ENCODE measurements at places on chromosomes 12 and 14.

DNA sequence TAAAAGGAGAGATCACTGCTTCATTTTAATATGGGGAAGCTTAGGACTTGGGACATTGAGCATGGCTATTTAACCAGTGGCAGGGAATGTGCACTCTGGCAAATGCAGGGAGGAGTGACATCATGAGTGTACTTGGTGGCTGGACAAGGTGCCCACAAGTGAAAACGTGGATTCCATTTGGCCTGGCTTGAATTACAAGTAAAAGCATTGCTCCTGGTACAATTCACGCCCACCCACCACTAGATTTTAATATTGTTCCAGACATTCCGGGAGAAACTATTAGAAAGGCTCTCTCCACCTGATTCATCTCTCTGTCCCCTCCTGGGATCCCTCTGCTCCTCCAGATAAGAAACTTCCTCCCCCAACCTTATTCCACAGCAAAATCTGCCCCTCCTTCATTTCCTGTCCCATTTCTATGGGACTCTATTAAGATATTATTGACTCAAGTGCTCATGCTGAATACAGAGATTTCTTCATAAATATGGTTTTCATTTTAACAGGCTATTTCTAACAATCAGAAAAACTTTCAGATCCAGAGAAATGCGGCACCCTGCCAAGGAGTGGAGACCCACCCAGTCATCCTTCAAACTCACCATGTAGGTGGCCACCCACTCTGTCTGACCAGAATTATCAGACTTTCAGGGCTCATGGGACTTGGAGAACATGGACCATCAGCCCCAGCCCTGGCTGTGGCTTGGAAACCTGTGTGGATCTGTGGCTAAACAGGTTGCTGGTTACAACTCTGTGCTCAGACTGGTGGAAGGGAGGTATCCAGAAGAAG is 43.2 kb downstream of the SSPN start:
- DNase-seq = no peak

GRCh38 chr12:53353257-53353655 is 17.1 kb upstream of the SP7 start:
- DNase-seq = no peak

GRCh38 chr12:78818487-78818886 is 46.1 kb upstream of the SYT1 start:
- DNase-seq = no peak

GRCh38 chr12:124640056-124640455 is 72.6 kb upstream of the NCOR2 start:
- DNase-seq = peak; percentile 55

DNA sequence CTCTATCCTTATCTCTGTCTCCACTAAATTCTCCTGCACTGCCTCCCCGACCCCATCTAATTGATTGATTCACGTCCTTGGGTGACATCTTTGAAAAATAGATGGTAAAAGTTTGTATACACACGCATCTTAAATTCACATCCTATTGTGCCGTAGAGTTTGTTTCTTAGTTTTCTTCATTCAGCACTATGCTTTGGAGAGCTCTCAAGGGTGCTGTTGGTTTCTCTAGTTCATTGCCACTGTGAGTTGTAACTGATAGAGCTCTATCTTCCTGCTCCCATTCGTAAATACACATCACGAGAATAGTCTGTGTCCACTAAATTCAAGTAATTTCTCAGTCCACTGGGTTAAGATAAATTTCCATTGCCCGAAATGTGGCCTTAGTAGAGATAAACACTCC is 1537.4 kb downstream of the AACS start:
- DNase-seq = no peak

DNA sequence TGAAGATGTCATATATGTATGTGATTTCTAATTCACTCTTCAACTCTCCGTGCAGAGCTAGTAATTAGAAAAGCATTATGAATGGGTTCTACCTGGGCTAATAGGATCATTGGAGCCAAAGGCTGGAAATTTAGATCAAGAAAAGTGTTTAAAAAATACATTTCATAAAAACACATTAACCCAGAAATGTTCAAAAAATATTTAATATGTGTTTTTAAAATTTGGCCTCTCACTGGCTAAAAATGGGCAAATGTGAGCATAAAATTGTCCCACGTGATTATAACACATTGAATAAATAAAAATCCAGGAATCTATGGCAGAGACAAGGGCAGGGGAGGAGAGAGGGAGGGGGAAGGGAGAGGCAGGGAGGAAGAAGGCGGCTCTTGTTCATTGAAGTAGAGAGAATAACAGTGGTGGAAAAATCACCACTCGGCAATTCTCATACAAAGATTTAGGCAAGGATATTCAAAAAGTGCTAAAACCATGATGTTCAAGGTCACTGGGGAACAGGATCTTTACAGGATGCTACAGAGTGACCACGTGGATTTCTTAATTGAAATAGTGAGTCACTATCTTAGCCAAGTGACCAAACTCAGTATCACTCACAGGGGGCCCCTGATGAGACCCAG is 38.8 kb downstream of the FBXO21 start:
- no peak for DNase-seq

DNA sequence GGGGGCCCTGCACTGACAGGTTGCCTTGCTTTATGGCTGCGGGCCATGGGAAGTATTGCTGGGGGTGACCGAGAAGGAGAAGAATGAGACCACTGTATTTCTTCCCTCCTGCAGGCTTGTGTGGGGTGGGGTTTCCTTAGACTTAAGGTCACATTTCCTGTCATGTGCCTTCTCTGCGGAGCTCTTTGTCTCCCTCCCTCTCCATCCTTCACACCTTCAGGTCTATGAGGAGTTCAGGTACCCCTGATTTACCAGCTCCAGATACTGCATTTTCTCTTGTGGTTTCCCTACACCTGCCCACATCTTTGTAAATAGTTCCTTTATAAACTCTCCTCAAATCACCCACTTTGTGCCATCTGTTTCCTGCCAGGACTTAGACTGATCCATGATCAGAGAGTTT is 3.6 kb downstream of the FNTB start:
- no peak for DNase-seq

DNA sequence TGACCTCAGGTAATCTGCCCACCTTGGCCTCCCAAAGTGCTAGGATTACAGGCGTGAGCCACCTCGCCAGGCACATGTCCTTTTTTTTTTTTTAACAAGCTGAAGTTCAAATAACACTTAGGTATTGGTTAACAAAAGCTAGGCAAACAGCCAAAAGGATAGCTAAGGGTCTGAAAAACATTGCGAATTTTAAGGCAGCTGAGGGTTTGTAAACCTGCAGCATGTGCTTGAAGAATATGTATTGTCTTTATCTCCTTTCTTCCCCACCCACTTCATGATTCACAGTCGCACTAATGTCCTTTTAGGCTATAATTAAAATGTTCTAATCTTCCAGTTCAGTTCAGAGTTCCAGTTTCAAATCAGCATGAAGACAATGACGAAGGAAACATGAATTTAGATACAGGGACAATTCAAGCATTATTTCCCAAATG is 30.1 kb upstream of the CERS5 start:
- DNase-seq = no peak

DNA sequence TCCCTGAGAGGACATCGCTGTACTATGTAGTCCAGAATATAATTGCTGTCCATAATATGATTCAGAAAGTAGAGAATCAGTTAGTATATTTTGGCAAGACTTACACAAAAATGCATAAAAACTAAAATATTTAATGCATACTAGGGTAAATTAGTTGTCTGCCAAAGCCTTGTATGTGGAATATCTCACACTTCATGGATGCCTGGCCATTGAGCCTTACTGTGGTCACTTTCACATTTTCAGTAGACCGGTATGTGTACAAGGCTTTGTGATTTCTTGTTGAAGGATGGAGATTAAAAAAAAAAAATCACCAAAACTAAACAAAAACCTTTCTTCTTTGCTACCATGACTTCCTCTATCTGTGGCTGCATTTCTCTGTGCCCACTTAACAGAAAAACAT is 197.3 kb upstream of the DDHD1 start:
- DNase-seq = no peak

GRCh38 chr14:69688299-69688649 is 76.9 kb downstream of the SUSD6 start:
- no peak for DNase-seq

- DNase-seq = no peak
These were observed 7.7 kb downstream of the CCND2 start for GRCh38 chr12:4281173-4281654.

- DNase-seq = no peak
These were observed 40.8 kb upstream of the CFL2 start for GRCh38 chr14:34755215-34755614.

GRCh38 chr12:51517800-51518199 is 73.2 kb upstream of the SCN8A start:
- DNase-seq = no peak

GRCh38 chr12:104695453-104696148 is 238.9 kb downstream of the CHST11 start:
- peak; percentile 54 for DNase-seq

GRCh38 chr12:111120578-111120977 is 200.2 kb upstream of the MYL2 start:
- DNase-seq = no peak

- DNase-seq = peak; percentile 39
These were observed 1.1 kb downstream of the ARID2 start for GRCh38 chr12:45730348-45731189.

DNA sequence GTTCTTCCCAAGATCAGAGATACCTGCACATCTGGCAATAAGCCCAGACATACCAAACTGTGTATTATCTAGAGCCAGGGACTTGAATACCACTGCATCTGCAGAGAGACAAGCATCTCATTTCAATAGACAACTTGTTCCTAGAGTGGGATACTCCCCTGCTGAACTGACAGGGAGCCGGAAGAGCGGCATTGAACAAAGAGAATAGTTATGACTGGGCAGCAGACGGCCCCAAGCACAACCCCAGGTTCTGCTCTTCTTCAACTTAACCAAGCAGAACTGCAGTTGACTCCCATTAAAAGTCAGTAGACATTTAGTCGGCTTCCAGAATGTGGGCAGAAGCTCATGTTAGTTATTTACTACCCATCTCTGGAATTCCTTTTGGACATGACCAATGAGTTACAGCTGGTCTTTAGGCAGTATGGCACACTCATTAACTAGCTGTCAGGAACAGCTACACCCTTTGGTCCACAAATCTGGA is 112.9 kb downstream of the HMGA2 start:
- DNase-seq = no peak

DNA sequence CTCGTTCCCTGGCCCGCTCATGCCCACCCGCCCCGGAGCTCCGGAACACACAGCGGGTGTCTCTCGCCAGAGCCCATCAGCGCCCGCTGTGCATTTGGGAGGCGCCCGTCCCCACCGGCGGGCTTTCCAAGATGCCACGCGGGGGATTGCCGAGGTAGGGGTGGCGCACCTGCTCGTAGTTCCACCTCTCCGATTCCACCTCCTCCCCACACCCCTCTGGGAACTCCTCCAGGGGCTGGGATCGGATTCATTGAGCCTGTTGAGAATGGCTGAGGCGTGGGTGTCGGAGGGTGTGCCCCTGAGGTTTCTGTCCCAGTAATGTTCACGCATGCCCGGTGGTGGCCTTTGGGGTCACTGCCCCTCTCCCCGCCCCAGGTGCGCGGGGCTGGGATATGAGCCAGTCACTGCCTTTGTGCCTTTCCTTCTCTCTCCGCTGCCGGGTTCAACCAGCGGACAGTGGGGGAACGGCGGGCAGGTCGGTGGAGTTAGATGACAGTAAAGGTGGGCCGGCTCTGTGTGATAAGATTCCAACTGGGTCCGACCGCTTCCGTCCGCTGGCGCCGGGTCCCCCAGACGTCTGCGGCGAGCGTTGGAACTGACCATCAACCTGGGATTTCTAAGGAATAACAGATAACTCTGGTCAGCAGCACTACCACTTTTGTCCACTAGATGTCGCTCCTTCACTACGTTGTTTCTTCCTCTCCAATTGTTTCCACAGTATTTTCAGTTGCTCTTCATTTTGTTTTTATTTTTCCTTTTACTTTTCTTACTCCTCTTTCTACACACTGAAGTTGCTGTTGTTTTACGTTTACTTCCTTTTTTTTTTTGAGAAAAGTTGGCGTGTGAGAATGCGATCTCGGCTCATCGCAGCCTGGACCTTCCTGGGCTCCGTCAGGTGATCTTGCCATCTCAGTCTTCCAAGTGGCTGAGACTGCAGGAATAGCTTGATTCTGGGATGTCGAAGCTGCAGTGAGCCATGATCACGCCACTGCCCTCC is 178.1 kb upstream of the ALG10B start:
- peak; percentile 64 for DNase-seq

GRCh38 chr12:127599436-127599835 is 667.5 kb upstream of the TMEM132C start:
- DNase-seq = no peak

DNA sequence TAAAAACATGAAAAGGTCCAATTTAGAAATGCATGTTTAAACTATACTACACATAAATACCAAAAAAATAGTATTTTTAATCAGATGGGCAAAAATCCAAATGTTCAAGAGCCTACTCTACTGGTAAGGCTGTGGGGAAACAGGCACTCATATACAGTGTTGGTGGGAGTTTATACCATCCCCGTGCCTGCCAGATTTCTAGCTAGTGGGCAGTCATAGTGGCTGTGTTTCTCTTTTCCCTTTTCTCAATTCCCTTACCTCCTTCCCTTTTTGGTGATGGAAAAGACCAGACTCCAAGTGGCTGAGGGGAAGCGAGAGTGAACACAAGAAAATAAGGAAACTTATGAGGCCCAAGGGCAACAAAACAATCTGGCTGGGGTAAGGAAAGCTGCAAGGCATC is 14.7 kb downstream of the ZNF641 start:
- no peak for DNase-seq

- DNase-seq = no peak
These were observed 52.8 kb upstream of the EML1 start for GRCh38 chr14:99740411-99740810.

- no peak for DNase-seq
These were observed 526 bp upstream of the MRPL42 start for GRCh38 chr12:93466625-93467350.

- DNase-seq = no peak
These were observed 429.1 kb downstream of the DAD1 start for GRCh38 chr14:22159957-22160356.

DNA sequence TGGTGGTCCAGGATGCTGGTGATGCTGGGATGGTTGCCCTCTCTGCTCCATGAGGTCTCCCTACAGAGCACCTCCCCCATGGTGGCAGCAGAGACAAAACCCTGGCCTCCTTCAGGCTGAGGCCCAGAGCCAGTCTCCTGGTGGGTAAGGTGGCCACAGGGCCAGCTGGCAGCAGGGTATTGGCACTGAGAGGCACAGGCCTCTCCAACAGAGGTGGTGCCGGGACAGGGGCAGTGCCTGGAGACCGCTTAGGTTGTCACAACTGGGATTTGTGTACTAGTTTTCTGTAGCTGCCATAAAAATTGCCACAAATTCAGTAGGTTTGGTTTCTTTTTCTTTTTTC is 6.1 kb upstream of the MTA1 start:
- no peak for DNase-seq

GRCh38 chr14:54650331-54650958 is 83.5 kb downstream of the SAMD4A start:
- DNase-seq = peak; percentile 97

DNA sequence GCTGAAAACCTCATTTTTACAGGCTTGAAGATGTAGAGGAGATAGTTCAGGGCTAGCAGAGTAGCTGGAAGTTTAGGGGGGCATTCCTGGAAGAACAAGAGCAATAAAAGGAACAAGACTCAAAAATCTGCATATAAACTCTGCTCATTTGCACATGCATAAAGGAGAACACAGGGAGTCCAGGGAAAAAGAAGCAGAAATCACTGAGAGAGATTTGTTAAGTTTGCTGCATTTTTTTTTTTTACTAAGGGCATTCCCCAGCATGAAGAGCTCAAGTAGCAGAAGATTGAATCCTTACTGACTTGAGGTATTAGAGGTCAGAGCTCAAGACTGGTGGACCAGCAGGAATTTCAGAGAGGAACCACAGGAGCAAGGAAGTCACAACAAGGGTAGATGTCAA is 28.2 kb upstream of the BCL11B start:
- DNase-seq = no peak
